ENCODE measurements at places on chromosomes 2 and 18.

DNA sequence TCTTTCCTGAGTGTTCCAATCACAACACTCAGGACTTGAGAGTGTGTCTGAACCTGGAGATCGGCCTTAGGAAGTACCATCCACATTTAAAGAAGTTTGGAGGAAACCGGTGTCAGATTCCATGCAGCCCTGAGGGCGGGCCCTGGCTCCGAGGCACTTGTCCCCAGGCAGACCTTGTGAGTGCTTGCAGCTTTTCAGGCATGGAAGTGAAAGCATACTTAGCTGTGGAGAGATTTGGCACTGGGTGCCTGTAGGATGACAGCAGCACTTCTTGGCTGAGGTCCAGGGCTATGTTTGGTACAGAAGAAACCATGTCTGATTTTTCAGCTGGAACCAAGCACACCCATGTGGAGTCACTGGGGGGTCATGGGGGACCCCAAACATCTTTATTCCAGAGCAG is 230.8 kb downstream of the SEPTIN10 start:
- peak; percentile 64 for DNase-seq

DNA sequence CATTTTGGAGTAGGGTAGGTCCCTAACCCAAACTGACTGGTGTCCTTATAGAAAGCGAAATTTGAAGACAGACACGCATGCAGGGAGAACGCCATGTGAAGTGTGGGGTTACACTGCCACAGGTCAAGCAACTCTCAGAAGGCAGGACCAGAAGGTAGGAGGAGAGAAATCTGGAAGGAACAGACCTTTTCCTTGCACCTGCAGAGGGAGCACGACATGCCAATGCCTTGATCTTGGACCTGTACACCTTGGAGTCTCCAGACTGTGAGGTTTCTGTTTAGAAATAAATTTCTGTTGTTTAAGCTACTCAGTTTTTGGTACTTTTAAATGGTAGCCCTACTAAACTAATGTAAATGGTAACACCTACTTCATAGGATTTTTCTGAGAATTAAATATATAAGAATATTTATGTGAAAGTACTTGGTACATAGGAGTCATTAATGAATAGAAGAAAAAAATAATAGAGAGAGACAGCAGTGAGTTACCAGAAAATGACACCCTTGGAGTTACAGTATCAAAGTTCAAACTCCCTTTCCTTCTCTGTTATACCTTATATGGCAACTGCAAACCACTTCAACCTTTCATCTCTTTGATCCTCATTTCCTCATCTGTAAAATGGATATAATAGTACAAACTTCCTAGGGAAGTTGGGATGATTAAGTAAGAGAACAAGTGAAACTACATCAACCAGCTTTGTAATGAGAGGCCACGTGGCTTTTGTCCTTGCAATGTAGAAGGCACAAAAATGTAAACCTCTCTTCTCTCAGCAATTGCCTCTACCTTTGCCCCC is 184.9 kb upstream of the PARD3B start:
- no peak for DNase-seq

GRCh38 chr18:48675912-48676311 is 137.1 kb downstream of the CTIF start:
- DNase-seq, result no peak

- DNase-seq, result no peak
Observed at GRCh38 chr2:236254674-236255073, 9.5 kb downstream of the ASB18 start.

GRCh38 chr2:202945-203344 is 60.9 kb downstream of the SH3YL1 start:
- no peak for DNase-seq

DNA sequence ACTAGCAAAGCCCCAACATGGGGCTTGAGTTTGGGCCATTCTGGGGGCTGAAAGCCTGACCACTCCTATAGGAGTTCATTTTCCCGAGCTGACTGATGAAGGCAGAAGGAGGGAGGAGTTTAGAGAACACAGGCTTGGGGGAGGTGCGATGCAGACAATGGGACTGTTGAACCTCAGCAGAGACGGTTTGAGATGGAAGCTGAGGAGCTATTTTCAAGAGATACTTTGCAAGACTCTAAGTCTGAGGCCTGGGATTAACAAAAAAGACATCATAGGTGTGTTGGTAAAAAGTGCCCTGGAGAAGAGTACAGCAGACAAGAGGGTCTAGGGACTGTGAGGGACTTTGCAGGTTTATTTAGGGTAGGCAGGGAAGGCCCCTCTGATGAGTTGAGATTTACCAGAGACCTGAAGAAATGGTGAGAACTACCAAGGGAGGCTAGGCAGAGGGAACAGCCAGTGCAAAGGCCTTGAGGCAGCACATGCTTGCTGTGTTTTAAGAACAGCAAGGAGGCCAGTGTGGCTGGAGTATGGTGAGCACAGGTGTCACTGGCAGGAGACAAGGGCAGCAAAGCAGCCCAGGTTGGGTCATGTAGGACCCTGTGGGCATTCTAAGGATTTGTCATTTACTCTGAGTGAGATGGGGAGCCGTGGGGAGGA is 31.6 kb downstream of the PCBP1 start:
- no peak for DNase-seq

DNA sequence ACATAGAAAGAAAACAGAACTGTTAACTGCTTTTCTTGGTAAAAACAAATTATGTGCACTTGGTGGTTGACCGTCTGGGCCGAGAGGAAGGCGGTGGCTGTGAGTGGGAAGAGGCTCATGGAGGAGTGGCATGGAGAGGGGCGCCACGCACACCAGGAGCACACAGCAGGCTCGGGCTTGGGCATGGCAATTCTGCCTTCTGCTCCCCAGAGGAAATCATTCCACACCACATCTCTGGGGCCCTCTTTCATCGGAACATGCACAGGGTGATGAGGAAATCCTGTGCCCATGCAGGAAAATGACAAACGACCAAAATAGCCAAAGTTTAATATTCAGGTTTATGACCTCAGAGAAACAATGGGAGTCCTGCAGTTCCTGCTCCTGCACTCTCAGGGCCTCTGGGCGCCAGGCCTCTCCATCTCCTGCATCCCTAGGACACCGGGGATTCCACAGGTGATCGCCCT is 26.4 kb downstream of the WDFY1 start:
- no peak for DNase-seq

DNA sequence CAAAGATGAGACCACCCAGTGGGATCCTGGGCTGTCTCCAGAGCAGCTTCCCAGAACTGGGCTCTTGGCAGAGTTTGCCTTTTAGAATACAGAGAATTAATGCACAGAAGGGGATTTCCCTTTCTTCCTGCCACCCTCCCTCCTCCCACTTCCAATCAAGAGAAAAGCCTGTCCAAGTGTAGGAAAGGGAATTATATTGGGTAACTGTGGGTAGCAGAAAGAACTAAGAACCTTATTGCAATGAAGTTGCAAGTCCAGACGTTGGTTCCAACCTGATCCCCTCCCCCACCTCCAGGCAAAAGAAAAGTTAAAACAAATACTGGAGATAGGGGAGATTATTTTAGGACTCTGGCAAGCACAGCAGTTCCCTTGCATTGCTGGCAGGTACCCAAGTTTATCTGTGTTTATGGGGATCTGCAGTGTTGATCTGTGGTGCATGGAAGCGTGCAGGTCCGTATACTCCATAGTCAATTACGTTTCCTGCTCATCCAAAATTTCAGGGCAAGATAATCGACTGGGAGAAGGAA is 114.3 kb downstream of the PRKCE start:
- DNase-seq, result no peak

GRCh38 chr2:17518212-17519154 is at the start of gene RAD51AP2:
Gene RAD51AP2 (minus strand): TSS chr2:17518440. CDS start chr2:17518415, 25 bp downstream.
- peak; percentile 92 for DNase-seq

DNA sequence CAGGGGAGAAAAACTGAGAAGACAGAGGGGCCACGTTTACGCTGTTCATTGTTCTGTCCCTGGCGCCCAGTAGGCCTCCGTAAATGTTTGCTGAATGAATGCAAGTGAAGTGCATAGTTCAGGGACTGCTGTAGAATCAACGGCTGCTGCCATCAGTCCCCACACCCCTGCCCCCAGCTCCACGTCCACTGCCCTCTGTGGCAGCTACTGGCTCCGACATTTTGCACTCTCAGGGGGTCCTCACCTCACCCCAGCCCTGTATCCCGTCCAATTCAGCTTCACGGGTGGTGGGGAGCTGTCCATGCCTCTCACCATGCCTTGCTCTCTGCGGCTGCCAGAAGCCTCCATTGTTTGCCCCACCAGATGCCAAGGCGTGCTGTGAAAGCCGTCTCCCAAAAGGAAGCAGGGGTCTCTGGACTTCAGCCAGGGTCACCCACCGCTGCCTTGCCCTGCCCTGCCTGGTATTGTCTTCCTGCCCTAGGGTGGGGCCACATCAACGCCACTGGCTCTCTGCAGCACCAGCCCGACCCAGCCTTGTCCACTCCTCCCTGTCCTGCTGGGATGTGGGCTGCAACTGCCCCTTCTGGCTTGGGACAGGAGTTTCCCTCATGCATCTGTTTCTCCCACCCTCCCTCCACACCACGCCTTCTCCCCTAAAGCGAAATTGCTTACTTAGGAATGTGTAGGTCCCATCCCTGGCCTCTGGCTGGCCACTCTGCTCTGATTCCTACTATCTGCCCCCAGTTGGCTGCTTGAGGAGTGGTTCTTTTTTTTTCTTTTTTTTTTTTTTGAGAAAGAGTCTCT is 86.0 kb downstream of the RHOB start:
- DNase-seq, result no peak

GRCh38 chr2:163135256-163135655 is 296.7 kb upstream of the KCNH7 start:
- no peak for DNase-seq

DNA sequence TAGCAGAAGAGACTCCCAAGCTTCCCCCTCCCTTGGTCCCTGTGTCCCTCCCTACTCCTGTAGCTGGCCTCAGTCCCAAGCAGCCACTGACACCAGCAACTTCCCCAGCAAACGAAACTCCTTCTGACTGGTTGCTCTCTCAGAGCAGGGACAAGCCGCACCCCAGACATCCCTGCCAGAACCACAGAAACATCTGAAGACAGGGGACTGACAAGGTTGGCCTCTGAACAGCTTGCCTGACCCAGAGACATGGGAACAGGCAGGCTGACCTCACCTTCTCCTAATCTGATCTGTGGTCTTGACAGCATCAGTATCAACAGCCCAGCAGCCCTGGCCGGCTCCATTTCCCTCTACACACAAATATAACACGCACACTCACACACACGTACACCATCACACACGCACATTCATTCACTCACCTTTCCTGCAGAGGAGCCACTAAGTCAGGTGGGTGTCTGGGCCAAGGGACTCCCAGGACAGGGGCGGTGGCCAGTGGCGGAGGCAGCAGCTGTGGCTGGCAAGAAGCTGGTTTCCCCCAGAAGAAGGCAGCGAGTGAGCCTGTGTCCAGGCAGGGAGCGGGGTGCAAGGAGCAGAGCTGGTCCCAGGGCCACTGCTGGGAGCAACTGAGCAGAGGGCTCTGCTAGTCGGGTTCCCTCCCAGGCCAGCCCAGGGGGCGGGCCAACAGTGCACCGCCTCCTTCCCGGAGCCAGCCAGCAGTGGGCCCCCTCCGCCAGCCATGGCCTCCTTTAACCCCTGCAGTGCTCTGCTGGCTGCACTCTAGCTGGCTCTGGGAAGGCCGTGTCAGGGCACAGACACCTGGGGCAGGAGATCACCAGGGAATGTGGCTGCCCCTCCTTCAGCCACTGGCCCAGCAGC is 59.1 kb downstream of the TNS1 start:
- peak; percentile 87 for DNase-seq

DNA sequence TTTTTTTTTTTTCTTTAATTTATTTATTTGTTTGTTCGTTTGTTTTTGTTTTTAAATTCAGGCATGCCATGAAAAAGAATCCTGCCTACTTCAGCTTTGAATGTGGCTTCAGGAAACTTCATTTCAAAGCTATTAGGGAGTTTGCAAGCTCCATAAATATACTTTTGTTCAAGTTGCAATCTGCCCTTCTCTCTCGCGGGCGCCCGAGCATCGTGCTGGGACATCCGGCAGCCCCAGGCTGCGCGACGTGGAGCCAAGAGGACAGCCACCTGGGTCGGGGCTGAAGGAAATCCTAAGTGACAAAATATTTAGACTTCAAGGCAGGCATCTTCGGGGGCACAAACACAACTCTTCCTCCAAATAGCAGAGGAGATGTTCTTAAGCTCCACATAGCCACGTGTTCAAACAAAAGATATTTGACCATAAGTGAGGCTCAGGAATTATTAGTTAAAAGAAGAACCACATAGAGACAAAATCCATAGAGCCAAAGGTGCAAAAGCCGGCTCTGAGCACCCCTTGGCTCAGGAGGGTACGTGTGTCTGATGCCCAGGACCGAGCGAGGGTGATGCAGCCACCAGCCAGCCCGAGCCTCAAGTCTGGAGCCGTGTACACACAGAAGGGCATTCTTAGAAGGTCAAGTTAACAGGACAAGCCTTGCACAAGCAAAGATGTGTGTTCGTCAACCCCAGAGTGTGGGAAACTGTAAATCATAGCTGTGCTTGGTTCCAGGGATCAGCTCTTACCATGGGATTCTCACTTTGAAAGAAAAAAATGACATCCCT is 256.5 kb upstream of the SALL3 start:
- DNase-seq, result no peak

DNA sequence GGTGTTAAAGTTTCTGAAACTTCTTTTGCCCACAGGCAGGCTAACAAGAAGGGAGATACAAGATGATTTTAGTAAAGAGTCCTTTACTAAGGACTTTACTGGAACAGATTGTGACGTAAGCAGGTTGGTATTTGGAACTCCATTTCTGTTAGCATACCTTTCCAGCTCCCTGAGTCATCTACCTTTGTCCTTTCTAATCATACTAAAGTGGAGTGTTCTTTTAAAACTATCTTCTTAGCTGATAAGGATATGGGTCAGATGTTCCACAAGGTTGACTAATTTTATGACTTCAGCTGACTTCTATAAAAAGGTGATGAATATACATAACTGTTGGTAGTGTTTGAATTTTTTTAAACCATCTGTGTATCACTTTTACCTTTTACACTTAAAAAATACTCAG is 21.1 kb downstream of the UGP2 start:
- DNase-seq, result no peak

DNA sequence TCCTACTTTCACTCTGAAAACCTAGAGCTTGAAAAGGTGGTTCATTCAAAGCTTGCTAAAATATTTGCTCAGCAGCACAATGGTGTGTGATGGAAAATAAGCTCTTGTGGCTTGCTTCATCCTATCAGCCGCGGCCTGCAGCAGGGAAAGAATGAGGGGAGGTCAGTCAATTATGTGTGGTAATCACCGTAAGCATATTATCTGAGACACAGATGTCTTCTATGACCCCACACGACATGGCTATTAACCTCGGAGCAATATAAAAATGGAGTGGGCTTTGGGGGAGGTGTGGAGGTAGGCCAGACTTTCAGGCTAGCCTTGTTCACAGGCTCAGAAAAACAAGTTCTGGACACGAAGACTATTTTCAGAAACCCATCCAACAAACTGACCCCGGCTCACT is 98.4 kb upstream of the SIX3 start:
- DNase-seq, result no peak

DNA sequence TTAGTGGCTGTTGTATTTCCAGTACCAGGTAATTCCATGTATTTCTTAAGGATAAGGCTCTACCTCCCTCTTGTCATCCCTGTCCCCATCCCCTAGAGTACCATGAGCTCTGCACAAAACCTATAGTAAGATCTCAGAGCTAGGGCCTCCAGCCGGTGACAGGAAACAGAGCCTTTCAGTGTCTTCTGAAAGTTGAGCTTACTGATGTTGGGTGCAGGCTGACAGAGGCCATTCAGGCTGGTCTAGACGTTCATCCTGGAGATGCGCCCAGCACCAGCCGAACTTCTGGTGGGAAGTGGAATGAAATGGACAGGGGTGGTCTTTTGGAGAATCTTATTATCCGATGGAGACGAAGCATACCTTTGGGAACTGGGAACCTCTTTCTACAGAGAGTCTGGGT is 16.7 kb upstream of the LYPD6B start:
- no peak for DNase-seq

GRCh38 chr18:54991981-54992380 is 32.7 kb upstream of the CCDC68 start:
- DNase-seq, result peak; percentile 38
